ENCODE measurements at places on chromosomes 5 and 9.

GRCh38 chr5:168651648-168652047, 72.5 kb upstream of the PANK3 start:
- DNase-seq = peak; percentile 67
- H3K27me3 ChIP-seq = peaks cover 2% of the 10 kb centered on the region
- H3K4me3 ChIP-seq = no peak overlapping the region
- H3K4me1 ChIP-seq = peaks cover 33% of the 10 kb centered on the region
- no peak overlapping the region for H3K27ac ChIP-seq

- peak overlapping the region; percentile 61 for H3K27ac ChIP-seq
- no peak for DNase-seq
- H3K27me3 ChIP-seq = peaks cover 3% of the 10 kb centered on the region
- H3K36me3 ChIP-seq = no peaks in the 10 kb centered on the region
- H3K4me1 ChIP-seq = peaks cover 13% of the 10 kb centered on the region
- H3K4me3 ChIP-seq = peak overlapping the region; percentile 89
Measured at GRCh38 chr5:84383296-84383815, 1.3 kb downstream of the EDIL3 start.

DNA sequence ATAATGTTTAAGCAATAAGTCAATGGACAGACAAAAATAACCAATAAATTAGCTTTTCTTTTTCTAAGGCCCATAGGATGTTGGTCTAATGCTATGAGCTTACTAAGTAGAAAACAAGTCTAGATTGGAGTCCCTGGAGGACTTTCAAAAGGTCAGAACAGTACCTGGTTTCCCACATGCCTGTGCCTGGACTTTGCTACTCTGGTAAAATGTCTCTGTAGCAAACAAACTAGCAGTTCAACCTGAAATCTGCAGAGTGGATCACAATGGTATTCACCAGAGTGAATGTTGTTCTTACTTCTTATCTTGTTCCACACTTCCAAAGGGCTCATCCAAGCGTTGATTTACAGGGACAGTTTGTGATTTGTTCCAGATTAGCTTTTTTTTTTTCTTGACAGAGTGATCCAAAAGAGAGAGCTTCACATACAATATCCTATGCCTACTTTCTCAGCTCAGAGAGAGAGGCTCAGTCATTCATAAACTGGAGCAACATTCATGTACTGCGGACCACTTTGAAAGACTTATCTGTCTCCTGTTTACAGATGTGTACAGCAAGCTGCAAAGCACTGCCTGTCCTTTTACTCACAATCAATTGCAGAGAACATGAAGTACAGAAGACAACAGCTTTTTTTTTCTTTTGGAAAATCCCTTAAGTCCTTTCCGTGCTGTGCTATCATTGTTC, 466.1 kb downstream of the SPATA31D1 start:
- H3K4me1 ChIP-seq = peaks cover 15% of the 10 kb centered on the region
- H3K36me3 ChIP-seq = no peaks in the 10 kb centered on the region
- H3K27ac ChIP-seq = no peak overlapping the region
- no peak for DNase-seq
- H3K27me3 ChIP-seq = no peaks in the 10 kb centered on the region
- no peak overlapping the region for H3K4me3 ChIP-seq

DNA sequence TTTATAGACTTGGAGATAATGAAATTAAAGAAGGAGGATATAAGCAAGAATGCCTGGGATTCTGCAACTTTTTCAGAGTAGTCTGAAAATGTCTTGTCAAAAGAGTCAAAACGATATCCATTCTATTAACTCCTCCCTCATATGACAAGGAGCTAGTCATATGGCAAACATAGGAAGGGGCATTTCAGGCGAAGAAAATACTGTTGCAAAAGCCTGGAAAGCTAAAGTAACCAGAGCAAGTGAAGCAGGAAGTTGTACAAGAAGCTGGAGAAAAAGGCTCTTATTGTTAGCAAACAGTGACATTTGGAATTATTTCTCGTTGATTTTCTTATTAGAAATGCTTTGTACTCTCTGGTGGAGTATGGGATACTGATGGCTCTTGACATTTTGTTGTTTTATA, 94.0 kb upstream of the PTPRD start:
- DNase-seq = no peak
- H3K27ac ChIP-seq = no peak overlapping the region
- H3K27me3 ChIP-seq = no peaks in the 10 kb centered on the region
- H3K4me3 ChIP-seq = no peak overlapping the region
- no peaks in the 10 kb centered on the region for H3K4me1 ChIP-seq

- H3K36me3 ChIP-seq = peaks cover 4% of the 10 kb centered on the region
- H3K27me3 ChIP-seq = peaks cover 4% of the 10 kb centered on the region
- no peak overlapping the region for H3K4me3 ChIP-seq
- peaks cover 38% of the 10 kb centered on the region for H3K4me1 ChIP-seq
Measured at GRCh38 chr5:173514661-173515060, 101.8 kb downstream of the BOD1 start.

GRCh38 chr9:5857928-5858327, 25.0 kb upstream of the ERMP1 start:
- no peak overlapping the region for H3K4me3 ChIP-seq
- no peaks in the 10 kb centered on the region for H3K36me3 ChIP-seq
- H3K27me3 ChIP-seq = peaks cover 14% of the 10 kb centered on the region
- no peak for DNase-seq
- H3K27ac ChIP-seq = no peak overlapping the region
- no peaks in the 10 kb centered on the region for H3K4me1 ChIP-seq

- H3K4me3 ChIP-seq = peak overlapping the region; percentile 98
- no peaks in the 10 kb centered on the region for H3K36me3 ChIP-seq
- H3K27me3 ChIP-seq = peaks cover 3% of the 10 kb centered on the region
- peaks cover 38% of the 10 kb centered on the region for H3K4me1 ChIP-seq
Measured at GRCh38 chr9:77177894-77178794, 810 bp downstream of the VPS13A start.

GRCh38 chr5:108303611-108304010, 78.3 kb downstream of the FBXL17 start:
- H3K27ac ChIP-seq = 0 out of 2 replicates have a peak overlapping the region, but pooled peaks have one; percentile 48
- H3K4me3 ChIP-seq = no peak overlapping the region
- peaks cover 18% of the 10 kb centered on the region for H3K4me1 ChIP-seq
- DNase-seq = no peak
- H3K27me3 ChIP-seq = no peaks in the 10 kb centered on the region

DNA sequence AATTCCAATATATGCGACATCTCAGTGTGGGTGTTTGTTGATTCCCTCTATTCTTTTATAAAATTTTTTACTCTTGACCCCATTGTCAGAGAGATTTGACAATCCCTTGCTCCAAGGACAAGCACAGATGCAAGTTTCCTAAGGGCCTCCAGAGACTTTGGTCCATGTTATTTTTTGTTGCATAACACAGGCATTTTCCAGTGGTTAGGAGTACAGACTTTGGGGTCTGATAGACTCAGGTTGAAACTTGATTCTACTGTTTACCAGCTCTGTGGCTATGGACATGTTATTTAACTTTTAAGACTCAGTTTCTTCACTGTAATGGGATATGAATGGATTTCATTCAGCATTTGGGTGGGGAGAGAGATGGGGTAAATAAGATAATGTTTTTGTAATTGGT, 361.3 kb downstream of the ENC1 start:
- H3K27ac ChIP-seq = no peak overlapping the region
- H3K4me3 ChIP-seq = no peak overlapping the region
- DNase-seq = no peak
- peaks cover 8% of the 10 kb centered on the region for H3K27me3 ChIP-seq
- peaks cover 24% of the 10 kb centered on the region for H3K4me1 ChIP-seq
- no peaks in the 10 kb centered on the region for H3K36me3 ChIP-seq

DNA sequence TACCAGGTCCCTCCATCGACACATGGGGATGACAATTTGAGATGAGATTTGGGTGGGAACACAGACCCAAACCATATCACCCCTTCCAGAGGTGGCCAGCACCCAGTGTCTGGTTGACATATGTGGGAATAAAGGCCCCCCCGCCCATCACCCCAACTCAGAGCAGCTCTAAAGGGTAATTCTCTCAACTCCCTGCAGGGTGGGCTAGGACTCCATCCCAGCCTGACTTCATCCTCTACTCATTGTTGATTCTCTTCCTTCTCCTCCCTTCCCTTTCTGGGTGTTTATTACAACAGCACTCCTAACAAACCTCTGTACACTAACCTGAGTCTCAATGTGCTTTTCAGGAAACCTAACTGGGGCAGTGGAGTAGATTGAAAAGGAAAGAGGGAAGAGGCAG, 339.9 kb downstream of the ACTL7B start:
- H3K4me1 ChIP-seq = peaks cover 26% of the 10 kb centered on the region
- H3K27me3 ChIP-seq = peaks cover 28% of the 10 kb centered on the region
- H3K27ac ChIP-seq = no peak overlapping the region
- H3K36me3 ChIP-seq = no peaks in the 10 kb centered on the region
- no peak for DNase-seq

GRCh38 chr5:79107020-79107796, 4.4 kb upstream of the BHMT start:
- no peak overlapping the region for H3K4me3 ChIP-seq
- H3K27me3 ChIP-seq = peaks cover 26% of the 10 kb centered on the region
- no peak overlapping the region for H3K27ac ChIP-seq
- peak; percentile 19 for DNase-seq
- H3K4me1 ChIP-seq = peaks cover 14% of the 10 kb centered on the region
- no peaks in the 10 kb centered on the region for H3K36me3 ChIP-seq

GRCh38 chr5:50553560-50553984, 112.5 kb upstream of the EMB start:
- no peak overlapping the region for H3K27ac ChIP-seq
- no peak for DNase-seq
- H3K4me1 ChIP-seq = no peaks in the 10 kb centered on the region

DNA sequence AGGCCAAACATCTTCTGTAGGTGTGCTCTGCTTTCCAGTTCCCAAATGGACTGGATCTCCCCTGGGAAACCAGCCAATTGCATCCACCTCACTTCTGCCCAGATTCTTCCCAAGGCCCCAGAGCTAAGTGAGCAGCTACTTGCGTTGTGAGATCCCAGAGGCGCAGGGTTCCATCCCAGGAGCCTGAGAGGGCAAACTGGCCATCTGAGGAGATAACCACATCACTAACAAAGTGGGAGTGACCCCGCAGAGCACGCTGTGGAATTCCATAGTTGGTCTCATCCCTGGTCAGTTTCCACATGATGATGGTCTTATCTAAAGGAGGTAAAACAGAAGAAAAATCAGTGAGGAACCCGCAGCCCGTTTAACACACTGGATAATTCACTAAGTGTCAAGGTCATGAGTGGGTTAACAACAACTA, 1.7 kb downstream of the RACK1 start:
- peak overlapping the region; percentile 99 for H3K4me3 ChIP-seq
- H3K27me3 ChIP-seq = peaks cover 11% of the 10 kb centered on the region
- H3K4me1 ChIP-seq = peaks cover 46% of the 10 kb centered on the region
- no peak for DNase-seq
- peaks cover 53% of the 10 kb centered on the region for H3K36me3 ChIP-seq
